Mucosa of gallbladder (tissue), 1 donor: ENCODE measurements at places on chromosomes 12 and 14. TPM values are rescaled to one million over a fixed set of nuclear protein-coding genes. Genes with fewer than 3 reads are reported as not detected.

PRB2 gene
- total RNA-seq, result not detected

NPFF gene
- total RNA-seq, result not detected

WDHD1 gene
- total RNA-seq, result 2.6 TPM

TAS2R30 gene
- total RNA-seq, result 1.7 TPM
